ENCODE measurements at places on chromosomes 5 and 9. TPM values are rescaled to one million over a fixed set of nuclear protein-coding genes. Genes with fewer than 3 reads are reported as not detected.

DNA sequence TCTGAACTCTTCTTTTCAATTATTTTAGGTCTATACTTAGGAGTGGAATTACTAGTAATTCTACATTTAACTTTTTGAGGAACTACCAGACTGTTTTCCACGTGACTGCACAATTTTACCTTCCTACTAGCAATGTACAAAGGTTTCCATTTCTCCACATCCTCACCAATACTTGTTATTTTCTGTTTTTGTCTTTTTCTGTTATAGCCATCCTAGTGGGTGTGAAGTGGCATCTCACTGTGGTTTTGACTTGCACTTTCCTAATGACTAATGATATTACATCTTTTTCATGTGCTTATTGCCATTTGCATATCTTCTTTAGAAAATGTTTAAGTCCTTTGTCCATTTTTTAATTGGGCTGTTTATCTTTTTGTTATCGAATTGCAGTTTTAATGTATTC lies 136.9 kb upstream of the EGFLAM start:
- no peaks in the 10 kb centered on the region for H3K36me3 ChIP-seq
- peaks cover 12% of the 10 kb centered on the region for H3K27me3 ChIP-seq
- no peak overlapping the region for H3K4me3 ChIP-seq
- H3K27ac ChIP-seq, result no peak overlapping the region

The BBLN gene
- 33.3 TPM for total RNA-seq

- no peak for DNase-seq
- peak overlapping the region; percentile 35 for H3K27ac ChIP-seq
- peaks cover 79% of the 10 kb centered on the region for H3K36me3 ChIP-seq
Measured at GRCh38 chr9:86324901-86325300, 29.3 kb downstream of the TUT7 start.

DNA sequence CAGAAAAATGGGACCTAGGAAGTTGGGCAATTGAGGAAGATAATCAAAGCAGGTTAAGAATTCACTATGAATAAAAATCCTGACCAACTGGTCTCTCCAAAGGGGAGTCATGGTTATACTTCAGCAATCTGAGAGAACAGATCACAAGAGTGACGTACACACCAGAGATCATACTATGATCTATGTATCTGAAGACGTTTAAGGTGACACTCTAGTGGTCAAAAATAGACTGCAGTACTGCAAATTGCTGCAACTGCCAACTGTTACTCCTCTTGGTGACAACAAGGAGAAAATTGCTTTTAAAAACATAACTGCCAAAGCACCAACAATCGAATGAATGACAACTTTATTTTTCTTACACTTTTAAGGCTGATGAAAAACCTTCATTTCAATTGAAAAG lies 4.9 kb downstream of the AK6 start:
- no peaks in the 10 kb centered on the region for H3K27me3 ChIP-seq
- no peak overlapping the region for H3K4me3 ChIP-seq
- H3K36me3 ChIP-seq, result peaks cover 31% of the 10 kb centered on the region
- no peak overlapping the region for H3K27ac ChIP-seq
- peak; percentile 35 for DNase-seq

The IGIP gene
- total RNA-seq, result 10.5 TPM

DNA sequence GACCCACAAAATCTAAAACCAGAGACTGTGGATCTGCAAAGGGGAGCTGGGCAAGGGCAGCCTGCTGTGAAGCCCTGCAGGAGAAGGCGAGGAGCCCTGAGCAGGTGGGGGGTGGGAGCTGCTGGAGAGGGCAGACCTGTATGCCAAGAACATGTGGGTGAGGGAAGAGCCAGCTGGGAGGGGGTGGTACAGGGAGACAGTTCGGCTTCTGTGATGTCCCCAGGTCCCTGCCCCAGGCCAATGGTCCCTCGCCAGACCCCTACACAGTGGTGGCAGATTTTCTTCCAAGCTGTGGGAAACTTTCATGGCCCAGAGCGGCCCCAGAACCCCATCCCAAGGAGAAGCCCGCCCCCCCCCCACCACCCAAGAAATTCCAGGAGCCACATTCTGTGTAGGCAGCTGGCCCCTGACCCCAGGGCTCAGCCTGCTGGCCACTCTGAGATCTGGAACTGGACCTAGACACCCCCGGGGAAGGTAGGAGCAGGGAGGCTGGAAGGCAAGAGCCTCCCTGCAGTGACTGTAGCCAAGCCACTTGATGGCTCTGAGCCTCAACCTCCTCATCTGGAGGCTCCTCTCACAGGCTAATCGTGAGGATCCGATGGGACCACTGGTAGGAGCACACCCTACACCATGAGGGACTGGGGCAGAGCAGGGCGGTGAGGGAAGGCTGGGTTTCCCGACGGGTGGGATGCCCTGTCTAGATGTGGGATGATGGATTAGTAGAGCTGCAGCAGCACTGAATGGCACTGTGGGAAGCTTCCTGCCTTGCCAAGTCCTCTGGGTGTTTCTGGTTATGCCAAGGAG lies 22.6 kb upstream of the CSF1R start:
- peaks cover 6% of the 10 kb centered on the region for H3K36me3 ChIP-seq
- peaks cover 24% of the 10 kb centered on the region for H3K4me1 ChIP-seq
- peak; percentile 42 for DNase-seq
- no peaks in the 10 kb centered on the region for H3K27me3 ChIP-seq
- no peak overlapping the region for H3K27ac ChIP-seq

The TRIM7 gene
- 0.72 TPM for total RNA-seq

DNA sequence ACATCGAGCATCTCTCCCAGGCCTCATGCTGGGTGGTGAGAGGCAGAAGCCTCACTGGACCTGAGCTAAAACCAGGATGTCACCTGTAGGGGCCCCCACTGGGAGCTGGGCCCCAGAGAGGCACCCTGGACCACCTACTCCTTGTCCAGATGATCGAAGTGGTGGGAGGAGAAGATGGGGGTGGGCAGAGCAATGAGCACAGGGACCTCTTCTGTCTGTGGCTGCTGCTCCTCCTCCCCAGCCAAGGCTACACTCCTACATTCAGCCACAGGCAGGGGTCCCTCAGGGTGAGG lies 227.5 kb downstream of the CACNA1B start:
- no peaks in the 10 kb centered on the region for H3K27me3 ChIP-seq
- no peaks in the 10 kb centered on the region for H3K4me1 ChIP-seq
- DNase-seq, result no peak
- no peak overlapping the region for H3K27ac ChIP-seq
- H3K36me3 ChIP-seq, result no peaks in the 10 kb centered on the region

DNA sequence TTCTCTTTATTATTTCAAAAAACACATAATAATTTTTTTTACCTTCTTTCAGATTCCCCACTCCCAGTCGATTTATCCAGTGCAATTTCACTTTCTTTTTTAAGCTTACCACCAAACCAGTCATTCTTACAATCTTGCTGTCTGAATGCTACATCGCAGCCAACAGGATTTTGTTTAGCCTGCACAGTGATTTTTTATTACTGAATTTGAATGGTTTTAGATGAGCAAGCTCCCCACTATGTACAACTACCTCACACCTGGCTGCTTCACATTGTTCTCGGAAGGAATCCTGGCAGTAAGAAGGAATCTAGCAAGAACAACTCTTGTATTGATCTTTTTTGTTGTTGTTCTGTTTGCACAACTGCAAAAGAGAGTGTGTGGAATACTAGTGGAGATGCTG lies 668.1 kb upstream of the WWC1 start:
- peak overlapping the region; percentile 25 for H3K4me3 ChIP-seq
- H3K27ac ChIP-seq, result no peak overlapping the region
- DNase-seq, result no peak
- no peaks in the 10 kb centered on the region for H3K36me3 ChIP-seq

DNA sequence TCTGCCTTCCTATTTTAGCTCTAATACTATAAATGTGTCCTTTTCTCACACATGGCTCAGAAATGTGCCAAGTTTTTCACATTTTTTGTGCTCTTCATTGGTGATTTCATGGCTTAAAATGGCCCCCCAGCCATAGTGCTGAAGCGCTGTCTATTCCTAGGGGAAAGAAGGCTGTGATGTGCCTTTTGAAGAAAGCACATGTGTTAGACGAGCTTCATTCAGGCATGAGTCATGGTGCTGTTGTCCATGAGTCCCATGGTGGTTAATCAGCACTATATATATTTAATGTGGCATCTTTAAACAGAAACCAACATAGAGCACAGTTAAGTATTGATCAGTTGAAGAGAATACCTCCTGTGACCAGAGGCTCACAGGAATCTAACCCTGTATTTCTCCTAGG lies 55.8 kb downstream of the PDE8B start:
- H3K27ac ChIP-seq, result no peak overlapping the region
- no peak overlapping the region for H3K4me3 ChIP-seq
- H3K4me1 ChIP-seq, result peaks cover 8% of the 10 kb centered on the region
- DNase-seq, result no peak

DNA sequence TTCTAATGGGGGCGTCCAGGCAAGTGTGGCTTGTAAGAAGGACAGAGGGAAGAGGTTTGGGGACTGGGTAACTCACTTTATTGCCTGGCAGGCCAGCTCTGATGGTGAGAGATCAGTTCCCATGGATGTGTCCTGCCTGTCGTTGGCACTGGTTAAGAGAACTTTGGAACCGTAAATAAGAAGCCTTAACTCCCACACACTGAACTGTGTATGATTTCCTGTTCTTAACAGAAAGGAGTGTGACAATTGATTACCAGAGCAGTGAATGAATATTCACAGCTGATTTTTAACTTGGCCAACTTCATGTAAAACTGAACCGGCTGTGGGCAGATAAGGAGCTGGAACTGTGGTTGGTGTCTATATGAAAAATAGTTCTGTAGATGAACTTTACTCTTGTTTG lies 63.2 kb downstream of the MEGF10 start:
- no peaks in the 10 kb centered on the region for H3K36me3 ChIP-seq
- no peak overlapping the region for H3K27ac ChIP-seq
- H3K27me3 ChIP-seq, result no peaks in the 10 kb centered on the region
- H3K4me3 ChIP-seq, result no peak overlapping the region
- peaks cover 18% of the 10 kb centered on the region for H3K4me1 ChIP-seq

DNA sequence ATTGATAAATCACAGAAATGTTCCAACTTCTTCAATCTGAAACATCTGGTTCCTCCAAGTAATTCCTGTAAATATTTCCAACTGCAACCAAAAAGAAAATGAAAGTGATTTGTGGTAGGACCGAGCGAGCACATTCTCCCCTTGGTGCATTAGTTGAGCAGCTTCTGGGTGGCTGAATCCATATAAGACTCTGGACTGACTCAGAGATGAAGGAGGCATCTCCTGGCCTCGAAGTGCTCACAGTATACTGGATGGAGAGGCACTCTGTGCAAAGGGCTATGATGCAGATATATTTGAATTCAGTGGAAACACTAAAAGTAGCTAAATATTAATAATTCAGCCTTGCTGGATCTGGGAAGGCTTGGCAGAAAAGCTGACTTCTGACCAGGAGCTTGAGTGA lies 265.0 kb downstream of the MARCHF11 start:
- no peaks in the 10 kb centered on the region for H3K4me1 ChIP-seq
- peak; percentile 55 for DNase-seq
- H3K27ac ChIP-seq, result no peak overlapping the region
- H3K36me3 ChIP-seq, result no peaks in the 10 kb centered on the region

The LCN15 gene
- not detected for total RNA-seq

Data from osteoblast (primary cell).